ENCODE measurements at places on chromosomes 16 and 17.

- no peak for DNase-seq
Measured at GRCh38 chr17:18027280-18027679, 11.7 kb downstream of the ATPAF2 start.

DNA sequence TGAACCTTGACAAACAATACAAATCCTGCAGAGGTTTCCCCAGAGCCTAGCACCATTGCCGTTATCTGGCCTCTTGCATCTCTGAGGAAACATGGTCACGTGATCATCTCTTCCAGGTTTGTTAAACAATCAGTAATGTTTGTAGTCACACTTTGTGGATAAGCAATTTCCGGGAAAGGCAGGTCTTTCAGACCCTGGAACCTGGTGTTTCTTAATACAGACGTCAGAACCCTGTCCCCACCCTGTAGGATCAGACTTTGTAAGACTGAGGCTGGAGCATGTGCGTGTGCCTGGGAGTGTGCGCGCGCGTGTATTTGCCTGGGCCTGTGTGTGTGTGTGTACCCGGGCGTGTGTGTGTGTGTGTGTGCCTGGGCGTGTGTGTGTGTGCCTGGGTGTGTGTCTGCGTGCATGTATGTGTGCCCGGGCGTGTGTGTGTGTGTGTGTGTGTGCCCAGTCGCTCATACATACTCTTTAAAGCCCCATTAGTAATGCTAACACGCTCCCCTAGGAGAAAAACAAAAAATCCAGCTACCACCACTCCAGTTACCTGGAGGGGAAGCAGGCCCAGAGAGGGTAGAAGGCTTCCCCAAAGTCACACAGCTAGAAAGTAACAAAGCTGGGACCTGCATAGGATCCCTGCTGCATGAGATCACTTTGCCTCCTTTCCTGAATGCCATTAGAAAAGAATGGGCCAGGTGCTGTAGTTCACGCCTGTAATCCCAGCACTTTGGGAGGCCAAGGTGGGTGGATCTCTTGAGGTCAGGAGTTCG lies 5.3 kb downstream of the CTNS start:
- DNase-seq, result no peak

DNA sequence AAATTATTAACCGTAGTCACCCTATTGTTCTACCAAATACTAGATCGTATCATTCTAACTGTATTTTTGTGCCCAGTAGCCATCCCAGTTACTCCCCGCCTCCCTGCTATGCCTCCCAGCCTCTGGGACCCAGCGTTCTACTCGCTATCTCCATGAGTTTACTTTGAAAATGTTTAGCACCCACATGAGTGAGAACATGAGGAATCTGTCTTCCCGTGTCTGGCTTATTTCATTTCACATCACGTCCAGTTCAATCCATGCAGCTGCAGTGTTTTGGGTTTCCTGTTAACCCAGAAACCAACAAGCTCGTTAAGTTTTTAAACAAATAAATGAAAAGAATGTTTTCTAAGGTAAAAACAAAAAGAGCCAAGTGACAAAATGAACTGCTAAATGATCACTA lies 82.1 kb downstream of the VPS53 start:
- DNase-seq, result no peak

- no peak for DNase-seq
Measured at GRCh38 chr16:67023689-67024088, 5.3 kb upstream of the CBFB start.

- no peak for DNase-seq
Measured at GRCh38 chr16:13823501-13823900, 96.5 kb upstream of the ERCC4 start.

DNA sequence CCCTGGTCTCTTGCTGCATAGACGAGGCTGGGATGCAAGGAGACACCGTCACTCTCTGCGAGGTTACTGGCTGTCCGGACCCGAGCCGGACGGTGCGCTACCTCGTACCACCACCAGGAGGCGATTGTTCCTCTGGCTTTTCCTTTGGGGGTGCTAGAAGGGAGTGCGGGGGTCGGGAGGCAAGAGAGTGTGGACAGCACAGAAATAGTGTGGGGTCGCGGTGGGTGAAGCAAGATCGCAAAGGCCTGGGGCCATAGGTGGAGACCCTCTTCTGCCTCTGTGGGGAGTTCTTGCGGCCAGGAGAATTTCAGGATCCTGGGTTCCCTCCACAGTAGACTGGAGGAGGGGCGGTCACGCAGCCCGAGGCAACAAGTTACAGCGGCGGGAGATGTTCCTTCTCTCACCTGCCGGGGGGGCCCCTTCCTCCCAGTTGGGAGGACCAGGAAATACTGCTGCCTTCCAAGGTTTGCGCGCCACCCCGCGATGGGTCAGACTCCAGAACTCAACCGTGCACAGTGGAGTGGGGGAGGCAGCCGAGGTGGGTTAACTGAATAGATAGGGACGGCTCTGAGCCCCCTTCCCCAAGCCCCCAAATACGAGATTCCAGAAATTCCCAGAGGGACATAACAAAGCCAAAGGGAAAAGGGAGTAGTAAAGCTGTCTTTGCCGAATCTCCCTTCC lies 6.9 kb downstream of the PHOSPHO1 start:
- DNase-seq, result peak; percentile 29

DNA sequence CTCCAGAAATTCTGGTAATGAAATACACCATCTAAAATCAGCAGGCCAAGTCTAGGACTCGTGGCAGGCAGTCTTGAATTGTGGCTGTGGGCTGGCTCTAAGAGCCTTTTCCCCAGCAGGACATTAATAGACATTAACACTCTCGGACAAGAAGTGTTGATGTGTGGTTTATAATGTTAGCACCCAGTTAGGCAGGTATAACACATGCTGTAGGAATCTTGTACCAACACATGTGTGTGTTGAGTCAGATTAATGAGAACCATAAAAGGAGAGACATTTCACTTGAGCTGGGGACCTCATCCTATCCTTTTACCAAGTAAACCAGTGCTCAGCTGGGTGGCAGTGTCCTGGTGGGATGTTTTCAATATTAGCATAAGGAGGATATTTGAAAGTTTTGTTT lies 264.5 kb downstream of the FTO start:
- no peak for DNase-seq

GRCh38 chr17:17772231-17772630 lies 64.6 kb downstream of the SREBF1 start:
- DNase-seq, result no peak

DNA sequence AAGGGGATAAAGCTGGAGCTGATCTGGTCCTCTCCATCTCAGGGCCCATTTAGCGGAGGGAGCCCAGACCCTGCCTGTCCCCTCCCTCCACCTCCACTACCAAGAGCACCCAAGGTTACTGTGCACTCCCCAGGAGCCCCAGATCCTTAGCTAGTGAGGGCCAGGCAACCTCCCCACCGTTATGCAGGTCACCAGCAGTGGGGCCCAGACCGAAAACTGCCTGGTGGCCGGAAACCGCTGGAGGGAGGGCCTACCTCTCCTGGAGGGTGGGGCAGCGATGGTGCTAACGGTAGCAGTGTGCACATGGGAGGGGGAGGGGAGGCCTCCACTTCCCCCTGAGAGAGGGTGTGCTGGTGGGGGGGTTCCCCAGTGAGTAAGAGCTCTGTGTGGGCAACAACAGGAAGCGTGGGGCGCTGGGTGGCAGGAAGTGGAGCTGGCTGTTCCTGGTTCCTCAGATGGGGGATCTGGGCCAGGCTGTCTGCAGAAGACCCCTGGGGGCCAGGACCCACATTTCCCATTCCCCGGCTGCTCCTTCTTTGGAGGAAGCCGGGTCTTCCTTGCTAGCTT lies 4.4 kb downstream of the FMNL1 start:
- no peak for DNase-seq

GRCh38 chr16:27847030-27847550 lies 216.4 kb downstream of the GSG1L start:
- peak; percentile 27 for DNase-seq

GRCh38 chr17:20948984-20949777 lies 93.6 kb downstream of the USP22 start:
- DNase-seq, result no peak

- DNase-seq, result peak; percentile 5
Measured at GRCh38 chr17:81991684-81992305, 14.4 kb downstream of the ASPSCR1 start.

DNA sequence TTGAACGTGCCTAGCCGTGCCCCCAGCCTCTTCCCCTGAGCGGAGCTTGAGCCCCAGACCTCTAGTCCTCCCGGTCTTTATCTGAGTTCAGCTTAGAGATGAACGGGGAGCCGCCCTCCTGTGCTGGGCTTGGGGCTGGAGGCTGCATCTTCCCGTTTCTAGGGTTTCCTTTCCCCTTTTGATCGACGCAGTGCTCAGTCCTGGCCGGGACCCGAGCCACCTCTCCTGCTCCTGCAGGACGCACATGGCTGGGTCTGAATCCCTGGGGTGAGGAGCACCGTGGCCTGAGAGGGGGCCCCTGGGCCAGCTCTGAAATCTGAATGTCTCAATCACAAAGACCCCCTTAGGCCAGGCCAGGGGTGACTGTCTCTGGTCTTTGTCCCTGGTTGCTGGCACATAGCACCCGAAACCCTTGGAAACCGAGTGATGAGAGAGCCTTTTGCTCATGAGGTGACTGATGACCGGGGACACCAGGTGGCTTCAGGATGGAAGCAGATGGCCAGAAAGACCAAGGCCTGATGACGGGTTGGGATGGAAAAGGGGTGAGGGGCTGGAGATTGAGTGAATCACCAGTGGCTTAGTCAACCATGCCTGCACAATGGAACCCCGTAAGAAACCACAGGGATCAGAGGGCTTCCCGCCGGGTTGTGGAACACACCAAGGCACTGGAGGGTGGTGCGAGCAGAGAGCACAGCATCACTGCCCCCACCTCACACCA lies 724 bp downstream of the GAA start:
- no peak for DNase-seq

- no peak for DNase-seq
Measured at GRCh38 chr17:977166-977565, 2.4 kb downstream of the NXN start.

GRCh38 chr16:14335297-14335696 lies 264.2 kb downstream of the MRTFB start:
- DNase-seq, result no peak

GRCh38 chr16:89093602-89094251 lies at the start of gene ACSF3:
Gene ACSF3 (plus strand): TSS chr16:89093852. CDS start chr16:89100682, 6,830 bp downstream.
- DNase-seq, result peak; percentile 56

- DNase-seq, result no peak
Measured at GRCh38 chr16:28103516-28104170, 40.1 kb upstream of the GSG1L start.

GRCh38 chr16:4060823-4061222 lies 55.4 kb downstream of the ADCY9 start:
- DNase-seq, result no peak
